ENCODE measurements at places on chromosomes 4 and X.

GRCh38 chr4:15563871-15564270, 91.3 kb downstream of the FBXL5 start:
- DNase-seq = no peak

DNA sequence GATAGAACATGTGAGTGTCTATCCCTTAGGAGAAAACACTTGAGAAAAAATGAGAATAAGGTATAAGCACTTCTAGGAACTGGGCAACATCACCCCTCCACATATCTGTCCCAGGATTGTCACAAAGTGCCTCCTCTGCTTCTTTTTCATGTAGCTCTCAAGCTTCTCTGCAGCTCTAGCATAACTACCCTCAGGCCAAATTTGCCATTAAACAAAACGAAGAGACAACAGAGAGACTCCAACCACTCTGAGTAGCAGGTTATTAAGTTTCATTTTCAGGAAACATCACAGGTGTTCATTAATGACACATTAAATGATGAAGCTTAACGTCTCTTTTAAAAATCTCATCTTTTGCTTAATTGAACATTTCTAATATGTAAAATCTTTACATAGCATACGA, 580.0 kb downstream of the GALNTL6 start:
- no peak for DNase-seq

DNA sequence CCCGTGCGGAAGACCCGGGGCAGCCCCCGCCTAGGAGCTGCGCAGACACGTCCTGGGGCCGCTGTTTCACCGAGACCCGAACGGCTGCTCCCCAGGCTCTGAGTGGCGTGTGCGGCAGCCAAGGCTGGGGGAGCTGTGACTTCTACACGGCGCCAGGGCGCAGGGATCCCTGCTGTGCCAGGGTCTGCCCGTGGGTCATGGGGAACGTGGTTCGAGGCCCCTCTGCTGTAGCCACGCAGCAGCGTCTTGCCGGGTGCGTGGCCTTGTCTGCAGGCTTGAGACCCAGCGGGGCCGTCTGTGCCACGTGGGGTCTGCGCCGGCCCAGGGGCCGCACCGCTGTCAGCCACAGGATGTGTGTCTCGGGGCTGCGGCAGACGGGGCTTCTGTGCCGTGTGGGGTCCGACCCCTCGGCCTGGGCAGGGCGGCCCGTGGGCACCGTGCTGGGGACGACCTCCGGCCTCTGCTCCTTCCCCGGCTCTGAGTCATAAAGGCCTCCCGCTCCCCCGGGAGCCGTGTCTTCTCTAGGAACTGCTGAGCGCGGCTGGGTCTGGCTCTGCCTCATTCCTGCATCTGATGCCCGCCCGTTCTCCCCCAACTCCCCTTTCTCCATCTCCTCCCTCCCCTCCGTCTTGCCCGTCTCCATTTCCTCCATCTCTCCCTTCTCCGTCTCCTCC, 12.7 kb upstream of the GTPBP6 start:
- peak; percentile 36 for DNase-seq

DNA sequence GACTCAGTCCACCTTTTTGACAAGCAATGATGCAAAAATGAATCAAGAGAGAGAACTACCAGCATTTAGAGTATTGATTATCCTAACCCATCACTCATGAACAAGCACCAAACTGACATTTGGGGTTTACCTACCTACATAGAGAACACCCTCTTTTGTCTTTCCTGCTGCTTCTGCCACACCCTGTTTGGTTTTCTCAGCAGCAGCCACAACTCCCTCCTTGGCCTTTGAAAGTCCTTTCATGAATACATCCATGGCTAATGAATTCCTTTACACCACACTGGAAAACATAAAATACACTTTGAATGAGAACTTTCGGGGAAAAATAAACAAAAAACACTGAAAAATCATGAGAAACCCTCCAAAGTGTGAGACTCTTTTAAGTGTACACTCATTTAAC, 1.5 kb downstream of the SNCA start:
- no peak for DNase-seq

- no peak for DNase-seq
Measured at GRCh38 chrX:21721195-21721594, 36.7 kb downstream of the SMPX start.

GRCh38 chr4:105147553-105148161, 981 bp downstream of the TET2 start:
- DNase-seq = peak; percentile 69
